ENCODE measurements at places on chromosomes 7 and 10.

DNA sequence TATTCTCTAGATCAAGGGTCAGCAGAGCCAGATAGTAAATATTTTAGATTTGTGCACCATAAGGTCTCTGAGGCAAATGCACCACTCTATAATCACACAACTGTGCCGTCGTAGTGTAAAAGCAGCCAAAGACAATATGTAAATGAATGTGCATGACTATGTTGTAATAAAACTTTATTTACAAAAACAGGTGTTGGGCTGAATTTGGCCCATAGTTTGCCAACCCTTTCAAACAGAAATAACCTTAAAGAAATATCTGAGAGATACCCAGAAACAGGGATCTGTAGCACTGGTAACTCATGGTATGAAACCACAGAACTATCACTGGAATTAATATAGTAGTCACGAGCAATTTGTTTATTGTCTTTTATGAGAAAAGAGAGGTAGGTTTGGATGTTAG, 86.0 kb downstream of the ARID5B start:
- DNase-seq, result no peak

DNA sequence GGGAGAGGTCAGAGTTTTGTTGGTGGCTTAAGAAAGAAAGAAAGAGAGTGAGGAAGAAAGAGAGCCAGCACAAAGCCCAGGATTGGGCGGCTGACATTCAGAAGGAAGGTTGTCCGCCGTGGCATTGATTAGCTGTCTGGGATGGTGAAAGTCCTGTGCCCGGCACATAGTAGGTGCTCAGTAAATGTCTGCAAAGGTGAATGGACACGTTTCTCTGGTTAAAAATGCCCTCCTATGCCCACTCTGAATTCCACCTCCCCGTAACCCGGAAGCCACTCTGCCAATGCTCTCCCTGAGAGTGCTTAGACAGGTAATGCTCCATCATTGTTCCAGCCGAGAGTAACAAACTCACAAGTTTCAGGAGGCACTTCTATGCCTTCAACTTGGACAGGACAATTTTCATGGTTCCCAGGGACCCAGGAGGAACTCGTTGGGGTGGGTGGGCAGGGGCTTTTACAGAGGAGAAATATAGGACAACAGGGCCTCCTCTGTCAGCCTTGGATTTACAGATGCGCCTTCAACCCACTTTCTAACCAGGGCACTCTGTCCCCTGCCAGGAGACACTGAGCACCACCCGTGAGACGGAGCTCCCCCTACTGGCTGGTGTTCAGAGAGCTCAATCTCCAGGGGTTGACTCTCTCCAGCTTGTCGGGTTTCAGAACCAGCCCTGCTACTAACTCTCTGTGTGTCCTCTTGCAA, 411.5 kb upstream of the ZMIZ1 start:
- DNase-seq, result peak; percentile 59

DNA sequence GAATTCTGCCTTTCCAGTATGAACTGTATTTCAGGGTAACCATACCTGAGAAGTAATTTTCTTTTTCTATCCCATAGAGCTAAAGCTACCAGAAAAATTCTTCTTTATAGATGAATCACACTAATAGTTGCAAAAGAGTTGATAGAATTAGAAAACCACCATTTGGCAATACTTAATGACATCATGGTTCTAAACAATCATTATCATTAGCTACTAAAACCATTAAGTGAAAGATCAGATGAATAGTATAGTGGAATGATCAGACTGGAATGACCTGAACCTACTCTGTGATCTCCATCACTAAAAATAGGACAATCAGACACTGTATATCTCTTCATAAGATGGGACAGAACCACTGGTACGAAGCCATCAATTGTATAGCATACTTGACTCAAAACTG, 19.8 kb upstream of the ZC3HAV1L start:
- no peak for DNase-seq

GRCh38 chr7:26417911-26418413, 126.3 kb downstream of the SNX10 start:
- DNase-seq, result no peak

DNA sequence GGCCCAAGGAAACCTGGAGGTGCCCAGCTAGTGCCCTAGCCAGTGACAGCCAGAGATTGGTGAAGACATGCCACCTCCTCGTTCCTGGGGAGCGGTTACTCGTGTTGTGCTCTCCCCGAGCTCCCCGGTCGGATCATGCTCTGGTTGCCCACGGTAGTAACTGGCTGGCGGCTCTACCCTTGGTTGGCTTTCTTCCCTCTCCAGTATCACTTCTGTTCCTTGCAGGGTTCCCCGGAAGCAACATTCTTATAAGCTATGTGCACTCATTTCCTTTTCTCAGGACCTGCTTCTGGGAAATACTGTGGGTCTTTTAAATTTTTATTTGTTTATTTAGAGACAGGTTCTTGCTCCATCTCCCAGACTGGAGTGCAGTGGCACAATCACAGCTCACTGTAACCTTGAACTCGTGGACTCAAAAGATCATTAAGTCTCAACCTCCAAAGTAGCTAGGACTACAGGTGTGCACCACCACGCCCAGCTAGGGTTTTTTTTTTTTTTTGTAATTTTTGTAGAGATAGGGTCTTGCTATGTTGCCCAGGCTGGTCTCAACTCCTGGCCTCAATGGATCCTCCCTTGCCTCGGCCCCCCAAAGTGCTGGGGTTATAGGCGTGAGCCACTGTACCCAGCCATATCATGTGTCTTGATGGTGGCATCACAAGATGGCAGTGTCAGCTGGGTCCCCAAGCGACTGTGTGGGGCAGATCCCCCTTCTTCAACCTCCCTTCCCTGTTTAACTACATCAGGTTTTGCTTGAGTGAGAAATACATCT, 6.9 kb upstream of the CALHM1 start:
- DNase-seq, result no peak

- DNase-seq, result no peak
Measured at GRCh38 chr7:47837826-47838225, 110.4 kb downstream of the PKD1L1 start.

DNA sequence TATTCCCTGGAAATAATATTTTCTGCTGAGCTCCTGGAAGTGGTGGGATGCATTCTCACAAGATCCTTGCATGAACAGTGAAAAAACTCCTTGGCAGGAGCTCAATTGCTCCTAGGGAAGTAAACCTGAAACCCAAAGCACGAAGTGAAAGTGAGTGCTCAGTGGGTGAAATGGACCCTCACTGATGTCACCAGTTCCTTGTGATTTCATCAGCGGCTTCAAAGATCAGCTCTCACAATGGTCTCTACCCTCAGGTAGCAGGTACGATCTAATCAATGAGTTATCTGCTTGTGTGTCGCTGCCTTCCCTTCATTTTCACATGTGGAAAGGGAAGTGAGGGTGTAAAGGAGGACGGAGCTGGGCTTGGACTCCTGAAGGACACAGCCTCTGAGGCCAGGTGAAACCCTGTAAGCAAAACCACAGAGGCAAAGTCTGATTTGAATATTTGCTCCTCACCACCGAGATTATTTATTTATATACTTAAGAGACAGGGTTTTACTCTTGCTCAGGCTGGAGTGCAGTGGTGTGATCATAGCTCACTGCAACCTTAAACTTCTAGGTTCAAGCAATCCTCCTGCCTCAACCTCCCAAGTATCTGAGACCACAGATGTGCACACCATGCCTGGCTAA, 255.4 kb upstream of the LYZL1 start:
- no peak for DNase-seq

- DNase-seq, result no peak
Measured at GRCh38 chr7:123864966-123865365, 20.0 kb downstream of the HYAL4 start.

DNA sequence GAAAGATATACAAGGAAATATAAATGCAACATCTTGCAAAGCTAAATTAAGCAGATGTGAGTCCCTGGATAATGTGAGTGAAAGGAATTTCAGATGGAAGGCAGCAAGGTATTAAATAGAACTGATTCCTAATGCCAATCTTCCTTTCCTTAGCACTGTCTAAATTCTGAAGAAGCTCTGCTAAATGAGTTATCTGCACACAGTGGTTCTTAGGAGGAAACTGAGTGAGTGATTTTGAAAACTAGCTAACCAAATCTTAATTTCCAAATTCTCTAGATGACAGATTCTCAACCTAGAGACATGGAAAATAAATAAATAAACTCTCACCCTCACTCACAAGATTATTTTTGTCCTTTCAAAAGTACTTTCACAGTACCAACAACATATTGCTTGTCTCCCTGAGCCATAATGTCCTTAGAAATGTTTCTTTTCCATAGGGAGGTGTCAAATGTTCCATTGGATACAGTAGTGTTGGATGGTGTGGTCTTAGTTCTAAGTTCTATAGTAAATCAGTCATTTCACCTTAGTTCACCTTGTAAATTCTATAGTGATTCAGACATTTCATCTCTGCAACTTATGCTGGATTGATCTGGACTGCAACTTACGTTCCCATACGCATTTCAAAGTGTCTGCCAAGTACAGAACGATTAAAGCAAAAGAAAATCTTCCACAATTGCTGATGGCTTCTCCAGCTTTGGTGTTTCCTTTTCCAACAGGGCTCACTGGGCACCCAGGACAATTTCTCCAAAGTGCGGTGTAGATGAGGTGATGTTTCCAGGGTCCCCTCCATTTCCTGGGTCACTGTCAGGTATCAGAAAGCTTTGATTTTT, 145.4 kb upstream of the FAM171A1 start:
- no peak for DNase-seq

GRCh38 chr7:115009139-115009538, 87.2 kb downstream of the MDFIC start:
- no peak for DNase-seq

- no peak for DNase-seq
Measured at GRCh38 chr10:47247148-47248059, 52.6 kb upstream of the GDF10 start.

DNA sequence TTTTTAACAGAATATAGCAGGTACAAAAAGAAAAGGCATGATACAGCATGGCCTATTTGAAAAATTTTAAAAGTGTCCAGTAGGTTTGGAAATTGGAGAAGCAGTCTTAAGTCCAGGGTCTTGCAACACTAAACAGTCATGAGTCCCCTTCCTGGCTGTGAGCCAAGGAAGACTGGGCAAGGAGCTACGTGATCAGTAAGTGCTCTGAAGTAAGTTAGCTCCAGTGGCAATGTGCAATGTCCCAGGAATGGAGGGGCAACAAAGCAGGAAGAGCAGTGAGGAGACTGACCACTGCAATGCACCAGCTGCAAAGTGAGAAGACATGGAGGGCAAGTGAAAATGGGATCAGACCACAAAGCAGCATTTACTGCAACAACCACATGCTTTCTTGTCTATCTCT, 72.9 kb upstream of the GRID1 start:
- no peak for DNase-seq

GRCh38 chr10:3109633-3110032, 42.3 kb downstream of the PFKP start:
- DNase-seq, result no peak

DNA sequence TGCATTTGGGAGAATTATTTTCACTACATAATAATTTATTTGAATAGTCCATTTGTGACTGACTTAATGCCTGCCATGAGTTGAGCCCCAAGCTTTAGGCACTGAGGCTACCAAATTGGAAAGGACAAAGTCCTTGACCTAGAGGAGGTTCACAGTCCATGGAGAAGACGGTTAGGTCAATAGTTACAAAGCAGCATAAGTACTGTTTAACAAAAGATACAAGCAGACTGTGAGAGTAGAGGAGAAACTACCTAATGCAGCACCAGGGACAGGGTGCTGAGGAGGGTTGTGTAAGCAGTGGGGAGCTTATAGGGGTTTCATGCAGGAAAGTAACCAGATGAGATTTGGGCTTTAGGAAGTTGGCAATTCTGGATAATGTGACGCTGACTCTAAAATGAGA, 139.2 kb downstream of the LCOR start:
- no peak for DNase-seq

GRCh38 chr7:47591655-47592572, 10.0 kb upstream of the TNS3 start:
- DNase-seq, result no peak

DNA sequence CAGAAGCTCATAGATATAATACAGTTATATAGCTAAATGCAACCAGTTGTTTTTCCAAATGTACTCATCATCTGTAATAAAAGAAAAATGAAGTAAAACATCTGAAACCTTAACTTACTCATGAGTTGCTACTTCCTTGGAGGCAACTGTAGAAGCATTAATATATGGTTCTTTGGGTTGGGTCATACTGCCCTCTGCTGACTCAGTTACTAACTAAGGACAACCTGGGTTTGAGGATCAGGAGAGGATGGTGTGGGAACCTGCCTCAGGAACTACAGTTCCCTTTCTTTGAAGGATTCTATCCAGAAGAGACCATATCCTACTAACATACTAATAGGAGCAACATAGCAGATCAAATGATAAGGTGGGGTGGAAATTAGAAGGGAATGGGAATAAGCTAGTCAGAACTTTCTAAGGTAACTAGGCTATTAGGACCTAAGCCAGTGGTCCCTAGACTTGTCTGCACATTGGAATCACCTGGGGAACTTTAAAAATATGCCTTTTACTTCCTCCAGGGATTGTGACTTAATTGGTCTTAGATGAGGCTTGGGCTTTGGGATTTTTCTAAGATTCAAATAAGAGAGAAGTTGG, 20.7 kb downstream of the COX15 start:
- peak; percentile 16 for DNase-seq

DNA sequence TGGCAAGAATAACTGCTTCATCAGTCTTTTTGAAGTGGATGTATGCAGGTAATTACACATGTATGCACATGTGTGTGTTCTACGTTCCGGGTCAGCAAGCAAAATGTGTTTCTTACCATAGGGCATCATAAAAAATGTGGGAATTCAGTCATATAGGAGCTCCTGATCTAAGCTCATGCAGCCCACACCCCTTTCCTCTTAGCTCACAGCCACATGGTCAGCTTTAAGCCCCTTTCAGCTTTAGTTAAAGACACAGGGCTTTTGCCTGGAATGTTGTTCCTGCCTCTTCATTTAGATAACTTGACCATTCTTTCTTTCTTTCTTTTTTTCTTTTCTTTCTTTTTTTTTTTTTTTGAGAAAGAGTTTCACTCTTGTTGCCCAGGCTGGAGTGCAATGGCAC, 258.1 kb downstream of the RPS24 start:
- no peak for DNase-seq

DNA sequence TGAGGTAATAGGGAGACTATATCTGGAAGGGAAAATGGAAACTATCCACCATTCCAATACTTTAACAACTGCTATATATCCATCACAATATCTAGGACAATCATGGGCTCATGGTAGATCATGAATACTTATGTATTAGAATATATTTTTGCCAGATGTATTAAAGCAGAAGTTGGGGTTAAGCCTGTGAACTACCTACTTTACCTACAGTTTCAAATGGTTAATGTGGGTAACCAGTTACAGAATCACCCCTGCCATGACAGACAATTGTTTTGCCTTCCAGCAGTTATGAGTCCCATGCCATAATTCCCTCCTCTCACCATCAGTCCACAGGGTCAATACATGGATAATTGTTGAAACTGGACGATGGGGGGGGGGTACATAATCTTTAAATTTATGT, 29.9 kb upstream of the RAPGEF5 start:
- DNase-seq, result no peak

Measured in activated CD4-positive, alpha-beta T cell treated with anti-CD3 and anti-CD28 coated beads, Interleukin-2, amount 50 U/mL, for 1 hour (primary cell).